Stimulated activated CD4-positive, alpha-beta T cell treated with anti-CD3 and anti-CD28 coated beads, Interleukin-1b, Interleukin-23, amount 100 ng/mL, for 1 hour (primary cell): ENCODE measurements at places on chromosomes 4 and X.

DNA sequence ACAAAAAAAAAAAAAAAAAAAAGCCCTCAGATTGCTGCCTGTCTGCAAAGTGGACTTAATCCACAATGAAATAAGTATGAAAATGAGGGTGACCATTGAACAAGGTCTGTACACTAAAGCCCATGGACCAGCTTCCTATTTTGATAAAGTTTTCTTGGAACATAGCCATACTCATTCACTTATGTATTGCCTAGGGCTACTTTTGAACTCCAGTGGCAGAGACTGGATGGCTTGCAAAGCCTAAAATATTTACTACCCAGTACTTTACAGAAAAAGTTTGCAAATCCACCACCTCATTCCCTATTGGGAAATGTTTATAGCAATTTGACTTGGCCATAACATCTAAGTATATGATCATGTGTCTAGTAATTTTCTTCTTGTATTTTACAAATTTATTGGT, 481.7 kb downstream of the NAF1 start:
- no peak for DNase-seq

DNA sequence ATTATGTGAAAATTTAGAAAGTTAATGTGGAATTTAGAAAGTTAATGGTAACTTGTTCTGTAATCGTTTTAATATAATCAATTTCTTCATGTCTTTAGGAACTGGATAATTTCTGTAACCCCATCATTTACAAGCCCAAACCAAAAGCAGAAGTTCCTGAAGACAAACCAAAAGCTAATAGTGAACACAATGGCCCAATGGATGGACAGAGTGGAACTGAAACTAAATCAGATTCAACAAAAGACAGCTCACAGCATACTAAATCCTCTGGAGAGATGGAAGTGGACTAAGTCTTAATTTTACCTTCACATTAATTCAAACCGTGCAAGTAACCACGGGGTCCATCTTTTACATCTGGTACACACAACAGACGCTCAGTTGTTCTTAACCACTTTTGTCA, 48.1 kb upstream of the PLK4 start:
- no peak for DNase-seq

GRCh38 chr4:96173756-96174155, 333.9 kb downstream of the PDHA2 start:
- no peak for DNase-seq

GRCh38 chr4:109846395-109847098, 1.4 kb upstream of the LRIT3 start:
- DNase-seq = no peak

GRCh38 chrX:120428309-120428708, 40.8 kb downstream of the LAMP2 start:
- no peak for DNase-seq

DNA sequence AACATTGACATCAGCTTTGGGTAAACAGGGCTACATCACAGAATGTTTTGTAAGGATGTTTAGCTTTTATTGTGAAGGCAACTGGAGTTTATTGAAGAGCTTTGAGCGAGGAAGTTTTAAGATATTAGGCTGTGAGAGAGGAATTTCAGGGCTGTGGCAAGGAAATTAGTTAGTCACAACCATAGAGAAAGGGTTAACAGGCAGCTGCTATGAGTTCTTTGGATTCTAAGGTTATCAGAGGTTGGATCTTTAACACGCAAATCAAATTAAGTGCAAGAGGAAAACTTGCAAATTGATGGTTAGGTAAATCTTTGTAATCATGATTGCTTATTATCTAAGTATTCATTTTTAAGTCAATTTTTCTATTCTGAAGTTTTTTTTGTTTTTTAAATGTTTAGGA, 156.0 kb downstream of the UGT8 start:
- DNase-seq = no peak

DNA sequence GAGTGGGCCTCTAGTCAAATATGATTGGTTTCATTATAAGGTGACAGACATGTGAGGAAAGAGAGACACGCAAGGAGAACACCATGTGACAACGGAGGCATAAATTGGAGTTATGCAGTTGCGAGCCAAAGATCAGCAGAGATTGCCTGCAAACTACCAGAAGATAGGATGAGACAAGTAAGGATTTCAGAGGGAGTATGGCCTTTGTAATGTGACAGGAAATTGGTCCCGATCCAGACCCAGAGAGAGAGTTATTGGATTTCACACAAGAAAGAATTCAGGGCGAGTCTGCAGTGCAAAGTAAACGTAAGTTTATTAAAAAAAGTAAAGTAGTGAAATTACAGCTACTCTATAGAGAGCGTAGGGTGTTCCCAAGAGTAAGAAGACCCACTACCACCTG, 35.7 kb upstream of the NDST4 start:
- DNase-seq = no peak

- no peak for DNase-seq
Measured at GRCh38 chr4:96347582-96347981, 507.7 kb downstream of the PDHA2 start.

GRCh38 chrX:53031380-53031779, 17.2 kb upstream of the GPR173 start:
- DNase-seq = no peak
